ENCODE measurements at places on chromosomes 1 and 21.
A peak's percentile ranks its signal among the peaks of the same experiment; 100 is the strongest.

DNA sequence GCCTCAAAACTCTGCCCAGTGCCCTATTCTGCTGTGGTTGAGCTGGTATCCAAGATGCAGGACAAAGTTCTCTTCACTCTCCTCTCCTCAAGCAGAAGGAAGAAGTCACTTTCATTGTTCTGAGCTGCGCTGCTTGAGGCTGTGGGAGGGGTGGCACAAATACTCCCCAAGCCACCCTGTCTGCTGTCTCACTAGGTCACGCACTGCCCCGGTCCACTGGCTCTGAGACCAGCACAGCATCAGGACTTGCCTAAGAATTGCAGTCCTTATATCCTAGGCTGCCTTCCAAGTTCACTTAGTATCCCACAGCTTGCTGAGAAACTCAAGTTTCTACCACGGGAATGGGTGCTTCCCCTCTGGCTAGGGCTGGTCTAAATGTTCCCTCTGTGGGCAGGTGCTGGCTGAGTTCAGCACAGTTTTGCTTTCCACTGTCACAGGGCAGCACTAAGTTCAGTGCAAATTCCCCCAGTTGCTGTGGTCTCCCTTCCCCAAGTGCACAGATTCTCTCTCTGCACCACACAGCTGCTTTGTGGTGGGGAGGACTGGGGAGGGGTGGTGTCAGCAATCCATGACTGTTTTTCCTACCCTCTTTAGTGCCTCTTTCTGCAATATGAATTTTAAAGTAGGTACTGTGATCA lies 32.4 kb downstream of the SLC9C2 start:
- DNase-seq: no peak

DNA sequence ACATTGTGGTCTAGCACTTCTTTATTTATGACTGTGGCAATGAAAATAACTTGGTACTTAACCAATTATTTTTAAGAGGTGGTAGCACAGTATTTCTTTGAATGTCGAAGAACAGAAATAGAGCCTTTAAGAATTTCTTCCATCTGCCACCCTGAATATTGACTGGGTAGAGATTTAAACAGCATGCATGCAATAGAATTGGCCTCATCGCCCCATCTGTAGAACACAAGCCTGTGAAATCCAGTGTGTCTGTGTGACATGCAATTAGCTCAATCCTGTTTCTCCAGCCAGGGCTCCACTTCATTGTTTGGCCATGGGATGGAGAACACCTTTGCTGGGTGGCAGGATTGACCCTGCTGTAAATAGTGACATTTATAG lies 17.1 kb upstream of the KLHDC8A start:
- DNase-seq: no peak

DNA sequence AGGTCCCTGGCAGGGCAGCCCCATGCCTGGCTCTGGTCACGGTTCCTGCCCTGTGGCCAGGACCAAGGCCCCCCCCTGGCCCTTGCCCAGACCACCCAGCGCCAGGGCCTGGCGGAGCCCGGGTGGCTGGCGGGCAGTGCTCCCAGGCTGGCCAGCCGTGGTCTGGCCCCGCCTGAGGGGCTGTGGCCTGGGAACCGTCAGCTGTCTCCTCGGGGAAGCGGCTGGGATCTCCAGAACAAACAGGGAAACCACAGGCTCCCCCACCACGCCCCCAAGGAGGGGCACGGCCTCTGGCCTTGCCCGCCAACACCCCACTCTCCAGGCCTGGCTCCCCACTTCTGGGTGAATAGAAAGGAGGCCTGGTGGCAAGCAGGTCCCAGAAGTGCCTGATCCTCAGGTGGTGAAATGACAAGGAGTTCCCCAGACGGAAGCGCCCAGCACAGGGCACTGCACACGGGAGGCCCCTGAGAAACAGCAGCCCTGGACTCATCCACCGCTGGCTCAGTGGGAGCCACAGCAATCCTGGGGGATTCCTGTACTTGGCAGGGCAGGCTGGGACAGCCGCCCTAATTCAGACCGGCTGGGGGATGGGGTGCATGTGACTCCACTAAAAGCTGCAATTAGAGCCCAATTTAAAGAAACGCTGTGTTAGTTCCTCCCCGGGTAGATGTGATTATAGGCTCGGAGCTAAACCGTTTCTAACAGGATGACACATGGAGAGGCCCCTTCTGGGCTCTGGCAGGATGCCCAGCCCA lies 78.9 kb downstream of the RAP1GAP start:
- DNase-seq: no peak

DNA sequence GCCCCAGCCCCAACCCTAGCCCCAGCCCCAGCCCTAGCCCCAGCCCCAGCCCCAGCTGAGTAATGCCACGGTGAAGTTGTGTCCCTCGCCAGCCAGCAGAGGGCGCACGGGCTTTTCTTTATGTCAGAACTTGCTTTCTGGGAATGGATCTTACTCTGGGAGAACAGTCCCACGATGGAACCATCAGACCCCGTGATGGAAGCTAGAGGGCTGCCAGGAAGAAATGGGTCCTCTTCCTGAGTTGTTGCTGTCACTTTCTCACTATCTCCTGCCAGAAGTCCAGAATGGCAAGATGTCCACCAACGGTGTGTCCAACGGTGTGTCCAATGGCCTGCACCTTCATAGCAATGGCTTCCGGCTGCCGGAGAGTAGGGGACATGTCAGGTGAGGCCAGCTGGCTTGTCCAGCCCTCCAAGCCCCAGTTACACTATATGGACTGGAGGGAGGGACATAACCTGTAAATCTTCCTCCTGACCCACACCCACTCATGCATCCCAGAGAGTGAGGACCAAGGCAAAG lies 25.1 kb upstream of the TMEM222 start:
- peak; percentile 62 for DNase-seq

DNA sequence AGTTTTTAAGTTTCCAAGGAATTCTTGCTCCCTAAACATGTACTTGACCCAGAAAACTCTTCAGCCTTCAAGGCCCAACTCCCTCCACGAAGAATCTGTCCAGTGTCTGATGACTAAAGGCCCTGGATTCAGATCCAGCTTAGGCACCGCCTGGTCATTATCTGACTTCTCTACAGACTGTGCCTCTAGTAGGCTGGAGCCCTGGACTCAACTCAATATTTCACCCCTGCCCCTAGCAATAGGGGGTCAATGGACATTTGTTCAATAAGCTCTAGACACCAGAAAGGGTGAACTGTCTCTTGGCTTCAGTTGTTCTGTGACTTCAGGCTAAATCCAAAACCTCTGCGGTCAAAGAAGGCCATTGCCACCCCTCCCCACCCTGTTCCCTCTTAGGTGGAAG lies 34.5 kb downstream of the NUAK2 start:
- no peak for DNase-seq

GRCh38 chr1:171207377-171207776 lies 22.3 kb downstream of the FMO2 start:
- no peak for DNase-seq

GRCh38 chr1:119736649-119737039 lies 24.9 kb downstream of the PHGDH start:
- no peak for DNase-seq

DNA sequence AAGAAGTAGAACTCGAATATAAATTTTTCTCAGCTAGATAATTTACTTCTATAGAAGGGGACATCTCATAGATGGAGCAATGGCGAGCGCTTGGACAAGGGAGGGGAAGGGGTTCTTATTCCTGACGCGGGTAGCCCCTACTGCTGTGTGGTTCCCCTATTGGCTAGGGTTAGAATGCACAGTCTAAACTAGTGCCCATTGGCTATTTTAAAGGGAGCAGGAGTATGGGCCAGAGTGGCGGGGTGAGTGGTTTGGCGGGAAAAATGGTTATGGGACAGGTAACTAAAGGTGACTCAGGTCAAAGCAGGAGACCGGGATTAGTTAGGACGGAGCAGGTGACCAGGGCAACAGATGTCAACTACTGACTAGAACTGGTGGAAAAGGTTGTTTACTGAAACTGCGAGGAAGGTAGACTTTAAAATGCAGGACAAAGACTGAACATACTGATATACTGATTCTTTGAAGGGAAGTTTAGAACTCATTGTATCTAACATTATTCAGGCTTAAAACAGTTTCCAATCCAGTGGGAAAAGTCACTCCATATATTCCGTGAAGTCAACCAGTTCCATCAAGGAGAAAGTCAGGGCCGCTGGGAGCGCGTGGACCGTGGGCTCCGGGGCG lies 940 bp upstream of the ATAD3A start:
- DNase-seq: peak; percentile 8

GRCh38 chr1:113860891-113861290 lies 10.6 kb downstream of the PTPN22 start:
- DNase-seq: peak; percentile 82

DNA sequence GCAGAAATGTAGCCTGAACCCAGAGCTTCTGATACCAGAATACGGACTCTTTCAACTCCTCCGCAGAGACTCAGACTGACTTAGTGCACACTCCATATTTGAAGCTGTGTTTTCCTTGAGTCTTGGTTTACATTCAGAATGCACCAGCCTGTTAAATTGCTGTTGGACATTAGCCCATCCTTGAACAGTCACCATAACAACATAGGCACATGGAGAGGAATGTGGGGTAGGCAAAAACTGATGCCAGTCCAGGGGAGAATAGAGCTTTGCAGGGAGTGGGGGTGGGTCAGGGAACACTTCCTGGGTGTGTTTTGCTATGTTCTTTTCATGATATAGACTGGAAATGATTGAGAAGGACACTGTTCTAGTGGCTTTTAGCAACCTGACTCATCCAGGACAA lies 76.3 kb upstream of the CACNA1E start:
- no peak for DNase-seq

DNA sequence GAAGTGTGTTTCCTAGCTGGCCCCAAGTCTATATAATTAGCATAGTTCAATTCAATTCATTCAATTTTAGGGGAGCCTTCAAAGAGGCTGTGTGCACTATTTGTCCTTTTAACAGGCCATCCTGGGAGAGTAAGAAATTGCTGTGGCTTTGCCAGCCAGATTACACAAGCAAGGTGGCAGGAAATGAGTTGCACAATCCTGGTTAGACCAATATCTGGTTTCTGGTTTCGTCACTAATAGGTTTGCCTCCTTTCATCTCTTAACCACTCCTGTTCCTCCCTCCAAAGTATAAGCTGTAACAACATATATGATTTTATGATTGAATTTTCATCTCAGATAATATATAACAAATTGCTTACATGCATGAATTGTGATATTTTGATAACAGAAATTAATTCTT lies 84.1 kb upstream of the NEGR1 start:
- DNase-seq: peak; percentile 24

Measured in fibroblast of skin of abdomen (primary cell).